ENCODE measurements at places on chromosomes 5 and 9.

- no peak for DNase-seq
These were observed 63.0 kb upstream of the PTPN3 start for GRCh38 chr9:109561137-109561536.

- DNase-seq, result no peak
These were observed 167.9 kb upstream of the ACTBL2 start for GRCh38 chr5:57650360-57651069.

DNA sequence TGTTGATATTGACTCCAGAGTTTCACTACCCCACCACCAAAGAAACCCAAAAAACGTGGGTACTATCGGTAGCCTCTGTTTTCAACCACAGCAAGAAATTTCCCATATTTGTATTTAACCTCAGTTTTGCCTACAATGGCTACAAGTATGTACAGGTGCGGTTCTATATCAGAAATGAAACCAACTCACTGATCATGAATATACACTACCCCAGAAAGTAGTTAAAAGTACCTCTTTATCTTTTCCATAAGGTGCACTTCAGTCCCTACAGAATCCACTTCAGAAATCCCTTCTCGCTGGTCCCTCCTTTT, 140.6 kb upstream of the SLC12A2 start:
- DNase-seq, result no peak

DNA sequence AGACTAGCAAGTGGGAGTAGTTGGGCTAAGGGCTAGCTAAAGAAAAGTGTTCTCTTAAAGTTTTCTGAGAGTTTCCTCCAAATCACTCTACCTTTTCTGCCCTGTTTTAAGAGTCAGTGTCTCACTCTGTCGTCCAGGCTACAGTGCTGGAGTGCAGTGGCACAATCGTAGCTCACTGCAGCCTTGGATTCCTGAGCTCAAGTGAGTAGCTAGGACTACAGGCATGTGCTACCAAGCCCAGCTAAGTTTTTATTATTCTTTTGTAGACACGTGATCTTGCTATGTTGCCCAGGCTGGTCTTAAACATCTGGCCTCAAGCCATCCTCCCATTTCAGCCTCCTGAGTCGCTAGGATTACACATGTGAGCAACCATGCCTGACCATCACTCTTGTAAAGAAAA, 378.9 kb downstream of the CAAP1 start:
- DNase-seq, result no peak

DNA sequence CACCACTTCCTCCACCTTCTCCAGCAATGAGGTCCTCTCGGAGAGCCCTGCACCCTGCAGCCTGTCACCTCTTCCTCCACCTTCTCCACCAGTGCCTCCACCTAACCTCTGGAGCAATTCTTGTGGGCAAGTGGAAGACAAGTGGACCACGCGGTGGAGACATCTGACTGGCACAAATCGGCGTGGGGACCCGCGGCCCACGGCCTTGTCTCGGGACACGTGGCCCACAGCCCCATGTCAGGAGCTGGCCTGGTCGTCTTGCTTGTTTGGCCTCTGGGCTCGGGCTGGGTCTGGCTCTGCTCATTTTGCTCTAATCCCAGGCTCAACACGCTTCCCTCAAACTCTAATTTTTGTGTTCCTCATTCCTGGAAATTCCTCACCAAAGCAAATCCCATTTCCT, 393.1 kb upstream of the IRX1 start:
- no peak for DNase-seq

DNA sequence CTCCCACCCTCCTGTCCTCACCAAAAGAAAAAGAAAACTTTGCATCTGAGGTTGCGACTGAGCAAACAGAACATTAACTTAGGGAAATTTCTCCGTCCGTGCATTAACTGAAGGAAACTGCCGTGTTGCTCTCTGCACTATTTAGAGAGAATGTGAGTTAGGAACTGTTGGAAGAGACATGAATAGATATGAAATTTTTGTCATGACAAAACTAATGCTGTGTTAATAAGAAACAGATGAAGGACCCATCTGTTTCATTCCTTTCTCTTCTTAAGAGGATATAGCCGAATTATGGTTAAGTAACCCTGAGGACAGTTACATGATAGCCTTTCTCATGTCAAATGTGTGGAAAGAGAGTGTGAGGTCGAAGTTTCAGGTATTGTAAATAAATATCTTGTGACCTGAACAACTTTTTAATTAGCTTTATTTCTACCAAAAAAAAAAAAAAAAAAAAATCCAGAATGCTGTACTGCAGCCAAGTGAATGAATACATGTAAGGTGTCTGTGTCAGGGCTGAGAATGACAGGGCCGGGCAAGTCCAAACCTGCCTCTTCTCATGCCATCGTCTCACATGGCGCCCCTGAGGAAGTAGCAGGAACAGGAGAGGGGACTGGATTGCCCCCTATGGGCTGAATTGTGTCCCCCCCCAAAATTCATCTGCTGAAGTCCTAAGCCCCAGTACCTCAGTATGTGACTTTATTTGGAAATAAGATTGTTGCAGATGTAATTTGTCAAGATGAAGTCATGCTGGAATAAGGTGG, 35.6 kb upstream of the ANKRD33B start:
- no peak for DNase-seq

DNA sequence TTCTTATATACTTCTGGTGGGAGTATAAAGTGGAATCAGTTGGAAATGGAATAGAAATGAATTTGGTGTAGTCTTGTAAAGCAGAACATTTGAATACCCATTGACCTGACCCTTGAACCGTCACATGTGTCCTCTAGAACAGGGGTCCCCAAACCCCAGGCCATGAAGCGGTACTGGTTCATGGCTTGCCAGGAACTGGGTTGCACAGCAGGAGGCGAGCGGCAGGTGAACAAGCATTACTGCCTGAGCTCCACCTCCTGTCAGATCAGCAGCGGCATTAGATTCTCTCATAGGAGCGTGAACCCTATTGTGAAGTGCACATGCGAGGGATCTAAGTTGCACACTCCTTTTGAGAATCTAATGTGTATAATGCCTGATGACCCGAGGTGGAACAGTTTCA, 80.0 kb downstream of the RANBP17 start:
- DNase-seq, result no peak

DNA sequence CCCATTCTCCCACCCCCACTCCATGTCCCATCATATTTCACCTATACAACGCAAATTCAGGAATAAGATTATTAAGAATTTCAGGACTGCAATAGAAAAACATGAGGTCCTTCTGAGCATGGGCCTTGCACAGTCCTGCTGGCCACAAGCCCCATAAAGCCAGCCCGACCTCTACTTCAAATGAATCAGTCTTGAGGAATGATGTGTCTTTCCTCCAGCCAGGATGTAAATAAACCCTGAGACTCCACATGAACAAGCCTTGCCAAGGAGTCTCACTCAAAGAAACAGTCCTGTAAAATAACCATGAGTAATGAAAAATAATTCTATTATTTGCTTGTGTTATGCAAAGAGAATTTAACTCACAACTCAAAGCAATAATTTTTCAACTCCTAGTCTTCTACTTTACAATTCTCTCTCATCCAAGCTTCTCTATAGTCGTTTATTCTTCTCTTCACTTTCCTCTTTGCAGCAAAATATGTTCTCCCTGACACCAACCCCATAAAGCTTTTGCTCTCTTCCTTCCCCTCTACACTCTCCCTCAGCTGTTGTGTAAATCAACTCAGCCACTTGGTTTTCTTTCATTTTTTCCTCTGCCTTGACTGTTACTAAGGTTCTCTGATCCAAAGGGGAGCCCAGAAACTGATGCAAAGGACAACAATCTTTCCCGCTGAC, 140.1 kb upstream of the MOCS2 start:
- DNase-seq, result no peak

DNA sequence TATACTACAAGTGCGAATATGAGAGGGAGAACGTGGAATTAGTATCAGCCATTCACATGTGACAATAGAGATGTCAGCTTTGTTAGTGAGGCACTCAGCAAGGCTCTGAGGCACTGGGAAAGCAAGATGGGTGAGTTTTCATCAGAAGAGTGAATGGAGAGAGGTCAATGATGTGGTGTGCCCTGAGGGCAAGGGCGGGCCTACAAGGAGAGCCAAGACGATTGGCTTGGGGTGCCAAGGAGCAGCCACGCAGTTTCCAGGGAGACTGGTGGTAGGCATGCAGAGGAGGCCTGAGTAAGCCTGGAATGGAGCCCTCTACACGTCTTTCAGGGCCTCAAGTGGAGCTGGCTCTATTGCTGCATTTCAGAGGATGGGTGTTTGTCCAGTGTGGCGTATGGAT, 24.7 kb downstream of the BTF3 start:
- no peak for DNase-seq

DNA sequence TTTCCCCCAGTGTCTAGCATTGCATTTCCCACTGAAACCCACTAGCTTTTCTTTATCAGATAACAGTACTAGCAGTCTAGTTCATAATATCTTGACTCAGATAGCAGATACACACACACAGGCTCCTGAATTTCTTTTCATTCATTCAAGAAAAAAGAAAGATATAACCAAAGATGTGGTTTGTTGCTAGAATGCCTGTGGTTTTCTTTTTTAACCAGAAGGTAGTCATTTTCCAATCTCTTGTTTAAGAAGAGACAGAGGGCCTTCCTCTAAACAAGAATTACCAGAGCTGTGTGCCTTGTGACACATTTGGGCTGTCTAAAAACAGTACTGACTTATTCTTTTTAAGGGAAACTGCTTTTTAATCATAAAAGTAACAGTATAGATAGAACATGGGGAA, 167.3 kb downstream of the PJA2 start:
- no peak for DNase-seq

- no peak for DNase-seq
These were observed 280.6 kb downstream of the EPB41L4A start for GRCh38 chr5:112138526-112138925.

GRCh38 chr5:72281430-72281763, 38.6 kb downstream of the MRPS27 start:
- no peak for DNase-seq

DNA sequence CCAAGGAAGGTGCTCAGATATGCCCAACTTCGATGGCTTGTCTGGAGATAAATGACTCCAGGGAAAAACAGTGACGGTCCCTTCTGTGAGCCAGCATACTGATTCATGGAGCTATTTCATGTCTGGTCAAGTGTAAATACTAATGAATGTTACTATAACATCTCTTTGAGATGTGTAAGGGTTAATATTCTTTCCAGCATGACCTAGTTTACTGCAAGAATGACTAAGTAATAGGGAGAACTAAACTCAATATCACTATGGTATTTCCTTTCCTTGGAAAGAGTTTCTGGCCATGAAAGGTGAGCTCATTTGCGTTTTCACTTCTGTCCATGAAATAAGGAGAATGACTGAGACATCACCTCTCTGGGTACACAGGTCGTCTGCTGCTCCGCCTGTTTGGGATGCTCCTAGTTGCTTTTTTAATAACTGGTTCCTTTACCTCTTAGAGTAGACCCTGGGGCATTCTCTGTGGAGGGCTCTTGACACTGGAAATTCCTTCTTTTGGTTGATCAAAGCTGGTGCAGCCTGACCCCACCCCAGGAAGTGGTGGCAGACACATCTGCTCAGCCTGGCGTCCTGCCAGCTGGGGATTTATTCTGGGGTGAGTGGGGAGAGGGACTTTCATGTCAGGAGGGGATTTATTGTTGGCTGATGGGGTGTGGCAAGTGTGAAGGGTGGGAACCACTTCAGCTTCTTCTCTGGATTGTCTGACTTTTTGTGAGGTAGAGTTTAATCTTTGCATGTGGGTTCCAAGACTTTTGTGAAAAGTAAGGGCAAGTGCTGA, 250.0 kb upstream of the MPDZ start:
- no peak for DNase-seq

GRCh38 chr9:34430843-34431437, 27.4 kb downstream of the FAM219A start:
- DNase-seq, result no peak

- DNase-seq, result no peak
These were observed 2.9 kb downstream of the HTR1A start for GRCh38 chr5:63959177-63959982.

DNA sequence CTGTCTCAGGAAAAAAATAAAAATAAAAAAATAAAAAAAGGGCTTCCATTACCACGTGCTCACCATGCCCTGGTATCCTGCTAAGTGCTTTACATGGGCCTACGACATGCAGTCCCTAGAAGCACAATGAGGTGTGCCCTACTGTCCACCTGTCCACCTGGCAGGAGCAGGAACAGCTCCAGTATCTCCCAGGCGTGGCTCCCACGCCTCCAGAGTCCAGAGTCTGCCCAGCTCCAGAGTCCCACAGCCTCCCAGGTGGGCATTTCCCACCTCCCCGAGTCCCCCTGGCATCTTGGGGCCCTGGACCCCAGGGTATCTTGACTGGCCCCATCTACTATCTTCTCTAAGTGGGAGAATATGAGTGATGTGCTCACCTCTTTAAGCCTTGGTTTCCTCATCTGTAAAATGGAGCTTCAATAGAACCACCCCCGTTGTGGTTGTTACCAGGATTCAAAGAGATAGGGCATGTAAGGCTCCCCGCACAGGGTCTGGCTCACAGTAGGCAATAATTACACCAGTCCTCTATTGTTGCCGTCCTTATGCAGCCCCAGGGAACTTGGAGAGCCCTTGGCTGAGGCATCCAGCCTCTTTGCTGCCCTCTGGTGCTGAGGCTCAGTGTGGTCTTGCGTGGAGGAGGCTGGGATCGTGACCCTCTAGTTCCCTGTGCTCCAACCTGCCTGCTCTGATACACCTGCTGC, 8.9 kb downstream of the CXCL14 start:
- DNase-seq, result no peak

DNA sequence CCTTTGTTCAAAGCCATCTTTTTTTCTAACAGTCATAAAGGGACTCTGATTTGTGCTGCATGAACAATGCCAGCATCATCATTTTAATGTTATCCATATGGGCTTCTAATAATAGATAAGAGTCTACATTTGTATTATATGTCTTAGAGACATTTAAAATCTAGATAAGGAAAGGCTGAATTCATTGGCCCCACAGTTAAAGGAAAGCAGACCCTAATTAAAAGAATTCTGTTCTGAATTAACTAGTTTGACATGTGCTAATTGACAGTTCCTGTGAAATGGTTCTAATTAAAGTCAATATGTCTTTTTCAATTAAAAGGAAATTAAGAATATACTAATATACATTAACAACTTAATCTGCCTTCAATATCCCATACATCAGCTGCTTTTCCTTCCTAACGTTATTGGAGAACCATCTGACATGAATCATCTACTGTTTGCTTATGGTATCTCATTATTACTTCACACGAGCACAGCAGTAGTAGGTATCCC, 104.7 kb downstream of the NR2F1-AS1 start:
- DNase-seq, result no peak
